Stimulated activated CD8-positive, alpha-beta memory T cell treated with anti-CD3 and anti-CD28 coated beads, Interleukin-2, amount 100 ng/mL, for 48 hours (primary cell): ENCODE measurements at places on chromosomes 3 and 15.
A peak's percentile ranks its signal among the peaks of the same experiment; 100 is the strongest.

GRCh38 chr3:119364401-119364800 lies 70.2 kb downstream of the ARHGAP31 start:
- DNase-seq: no peak

DNA sequence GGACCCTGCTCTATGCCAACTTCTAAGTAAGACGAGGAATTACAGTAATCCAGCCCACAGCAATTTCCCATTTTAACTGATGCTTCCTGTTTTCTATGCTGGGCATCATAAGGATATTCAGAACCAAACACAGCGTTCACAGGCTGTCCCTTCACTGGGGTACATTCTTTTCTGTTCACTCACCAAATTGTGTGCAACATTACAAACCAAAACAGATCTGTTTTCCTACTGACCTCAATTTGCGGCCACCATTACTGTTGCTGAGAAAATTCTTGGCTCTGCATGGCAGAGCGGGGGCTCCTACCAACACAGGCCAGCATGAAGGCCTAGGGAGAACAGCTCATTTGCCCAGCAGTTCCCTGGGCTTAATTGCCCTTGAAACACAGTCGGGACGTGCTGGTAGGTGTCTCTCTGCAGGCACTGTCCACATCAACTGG lies 76.5 kb downstream of the MYO1E start:
- DNase-seq: no peak

- DNase-seq: no peak
Measured at GRCh38 chr3:58119186-58119585, 91.6 kb downstream of the DNASE1L3 start.

DNA sequence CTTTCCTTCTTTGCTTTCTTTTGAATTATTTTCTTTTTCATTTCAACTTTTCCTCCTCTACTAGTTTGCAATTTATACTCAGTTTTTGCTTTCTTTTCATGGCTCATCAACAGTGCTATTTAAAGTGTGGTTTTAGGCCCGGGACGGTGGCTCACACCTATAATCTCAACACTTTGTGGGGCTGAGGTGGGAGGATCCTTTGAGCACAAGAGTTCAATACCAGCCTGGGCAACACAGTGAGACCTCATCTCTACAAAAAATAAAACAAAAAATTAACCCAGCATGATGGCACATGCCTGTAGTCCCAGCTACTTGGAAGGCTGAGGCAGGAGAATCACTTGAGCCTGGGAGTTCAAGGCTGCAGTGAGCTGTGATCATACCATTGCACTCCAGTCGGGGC lies 20.4 kb upstream of the DENND4A start:
- no peak for DNase-seq

- DNase-seq: no peak
Measured at GRCh38 chr15:45521596-45522327, 793 bp downstream of the SLC30A4 start.

GRCh38 chr3:4898454-4899313 lies 80.6 kb upstream of the BHLHE40 start:
- DNase-seq: no peak

DNA sequence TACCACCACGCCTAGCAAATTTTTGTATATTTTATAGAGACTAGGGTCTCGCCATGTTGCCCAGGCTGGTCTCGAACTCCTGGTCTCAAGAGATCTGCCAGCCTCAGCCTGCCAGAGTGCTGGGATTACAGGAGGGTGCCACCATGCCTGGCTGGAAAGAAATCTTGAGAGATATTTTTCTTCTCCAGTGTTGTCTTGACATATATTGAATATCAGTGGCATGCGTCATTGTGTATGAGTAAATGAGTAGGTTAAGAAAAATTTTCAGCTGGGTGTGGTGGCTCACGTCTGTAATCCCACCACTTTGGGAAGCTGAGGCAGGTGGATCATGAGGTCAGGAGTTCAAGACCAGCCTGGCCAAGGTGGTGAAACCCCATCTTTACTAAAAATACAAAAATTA lies 3.5 kb upstream of the PIF1 start:
- DNase-seq: no peak

GRCh38 chr15:63379492-63380150 lies 2.0 kb downstream of the CA12 start:
- DNase-seq: no peak

GRCh38 chr15:29139540-29140459 lies 129.8 kb downstream of the NSMCE3 start:
- DNase-seq: peak; percentile 48

DNA sequence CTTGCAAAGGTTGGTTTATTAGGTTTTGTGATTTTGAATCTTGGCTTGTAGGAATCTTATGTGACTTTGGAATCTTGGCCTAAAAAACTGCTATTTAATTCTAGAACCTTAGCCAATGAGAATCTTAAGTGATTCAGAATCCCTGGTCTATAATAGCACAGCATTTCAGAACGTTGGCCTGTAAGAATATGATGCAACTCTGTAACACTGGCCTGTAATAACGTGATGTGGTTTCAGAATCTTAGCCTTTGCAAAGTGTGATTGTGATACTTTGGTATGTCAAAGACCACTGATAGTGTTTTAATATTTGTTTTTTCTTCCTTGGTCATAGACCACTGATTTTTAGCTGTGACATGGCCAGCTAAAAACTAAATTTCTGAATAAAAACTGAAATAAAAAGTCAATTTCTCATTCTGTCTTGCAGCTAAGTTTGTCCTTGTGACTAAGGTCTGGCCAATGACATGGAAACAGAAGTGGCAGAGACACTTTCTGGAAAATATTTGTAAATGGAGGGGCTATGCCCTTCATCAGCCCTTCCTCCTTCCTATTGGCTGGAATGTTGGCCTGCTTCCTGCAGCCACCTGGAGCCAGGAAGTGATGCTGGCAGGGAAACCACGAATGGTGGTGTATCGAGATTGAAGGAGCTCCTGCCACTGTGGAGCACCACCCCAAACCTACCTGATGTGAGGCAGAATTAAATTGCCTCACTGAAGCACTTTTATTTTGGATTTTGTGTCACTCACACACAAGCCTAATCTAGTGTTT lies 42.3 kb upstream of the CORO2B start:
- no peak for DNase-seq

GRCh38 chr3:113271594-113272384 lies 60.4 kb downstream of the BOC start:
- DNase-seq: no peak

GRCh38 chr15:62187910-62188309 lies 22.8 kb upstream of the C2CD4B start:
- DNase-seq: no peak

DNA sequence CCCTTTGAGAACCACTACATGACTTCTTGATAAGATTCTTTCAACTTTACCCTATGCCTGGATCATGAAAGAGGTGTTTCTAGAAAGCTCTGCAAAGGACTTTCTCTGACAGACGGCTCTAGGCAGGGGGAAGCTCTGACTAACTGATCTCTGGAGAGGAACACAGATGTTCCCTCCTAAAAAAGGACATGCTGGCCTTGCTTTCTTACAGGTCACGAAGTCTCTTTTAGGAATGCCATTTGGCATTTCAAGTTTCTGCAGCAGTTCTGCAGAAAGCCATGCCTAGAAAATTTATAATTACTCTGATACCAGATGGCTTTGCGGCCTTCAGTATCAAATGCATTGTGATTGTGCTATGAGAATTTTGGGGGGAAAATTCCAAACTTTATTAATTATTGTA lies 275.4 kb upstream of the CTDSPL start:
- DNase-seq: no peak

- DNase-seq: no peak
Measured at GRCh38 chr3:48688737-48689075, 3.0 kb upstream of the NCKIPSD start.

GRCh38 chr3:55675478-55675877 lies 188.4 kb upstream of the WNT5A start:
- DNase-seq: no peak

- no peak for DNase-seq
Measured at GRCh38 chr3:64935971-64936370, 248.2 kb upstream of the ADAMTS9 start.

DNA sequence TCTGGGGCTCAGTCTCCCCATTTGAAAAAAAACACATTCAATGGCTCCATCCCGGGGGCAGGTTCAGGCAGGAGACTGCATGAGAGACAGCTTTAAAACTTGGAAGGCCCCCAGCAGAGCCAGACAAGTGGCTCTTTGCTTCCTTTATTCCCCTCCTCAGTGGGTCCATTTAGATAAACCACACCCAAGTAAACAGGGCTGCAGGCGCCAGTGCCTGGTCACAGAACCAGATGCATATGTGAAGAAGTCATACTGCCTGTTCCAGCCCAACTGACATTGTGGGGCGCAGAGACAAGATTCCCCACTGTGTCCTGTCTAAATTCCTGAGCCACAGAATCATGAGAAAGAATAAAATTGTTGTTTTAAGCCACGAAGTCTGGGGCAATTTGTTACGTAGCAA lies 9.0 kb downstream of the FBN1 start:
- no peak for DNase-seq

- no peak for DNase-seq
Measured at GRCh38 chr3:76242886-76243753, 457.8 kb upstream of the ZNF717 start.

GRCh38 chr15:66858423-66859207 lies 156.6 kb downstream of the SMAD6 start:
- DNase-seq: no peak

GRCh38 chr3:18730491-18730890 lies 305.4 kb upstream of the SATB1 start:
- DNase-seq: no peak

DNA sequence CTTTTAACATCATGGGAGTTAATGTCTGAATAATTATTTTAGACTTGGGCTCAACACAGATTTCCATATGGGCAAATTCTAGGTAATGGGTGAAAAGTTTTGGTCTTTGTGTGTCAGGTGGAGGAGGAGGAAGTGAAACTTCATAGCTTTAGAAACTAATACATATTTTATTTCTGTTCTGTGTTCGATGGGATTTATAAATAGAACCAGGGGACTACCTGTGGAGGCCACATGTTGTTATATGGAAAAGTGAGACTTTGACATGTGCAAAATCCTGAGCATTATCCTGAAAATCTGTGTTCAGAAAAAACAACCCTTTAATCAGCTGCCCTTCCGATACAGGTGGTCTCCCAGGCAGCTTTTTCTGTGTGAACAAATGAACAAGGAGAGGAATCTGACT lies 209.5 kb downstream of the SOX2 start:
- no peak for DNase-seq

GRCh38 chr3:39000008-39000450 lies 51.7 kb downstream of the SCN11A start:
- no peak for DNase-seq

- no peak for DNase-seq
Measured at GRCh38 chr3:195557322-195557721, 14.2 kb upstream of the PPP1R2 start.

GRCh38 chr15:41855261-41855961 lies 16.8 kb downstream of the PLA2G4B start:
- no peak for DNase-seq

DNA sequence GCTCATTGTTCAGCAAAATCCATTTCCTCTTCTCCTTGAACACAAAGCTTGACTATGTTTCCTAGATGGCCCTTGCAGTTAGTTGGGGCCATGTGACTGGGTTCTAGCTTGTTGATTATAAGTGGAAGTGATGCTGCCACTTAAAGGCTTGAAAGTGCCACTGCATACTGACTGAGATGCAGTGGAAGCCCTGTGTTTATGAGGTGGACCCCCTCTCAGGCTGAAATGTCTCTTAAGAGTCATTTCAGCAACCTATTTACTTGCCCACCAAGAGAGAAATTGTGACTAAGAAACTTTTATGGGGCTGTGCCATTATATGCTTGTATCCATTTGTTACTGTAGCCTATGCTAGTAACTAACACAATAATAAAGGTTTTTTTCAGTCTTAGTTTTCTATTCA lies 8.4 kb upstream of the ANP32A start:
- DNase-seq: no peak

DNA sequence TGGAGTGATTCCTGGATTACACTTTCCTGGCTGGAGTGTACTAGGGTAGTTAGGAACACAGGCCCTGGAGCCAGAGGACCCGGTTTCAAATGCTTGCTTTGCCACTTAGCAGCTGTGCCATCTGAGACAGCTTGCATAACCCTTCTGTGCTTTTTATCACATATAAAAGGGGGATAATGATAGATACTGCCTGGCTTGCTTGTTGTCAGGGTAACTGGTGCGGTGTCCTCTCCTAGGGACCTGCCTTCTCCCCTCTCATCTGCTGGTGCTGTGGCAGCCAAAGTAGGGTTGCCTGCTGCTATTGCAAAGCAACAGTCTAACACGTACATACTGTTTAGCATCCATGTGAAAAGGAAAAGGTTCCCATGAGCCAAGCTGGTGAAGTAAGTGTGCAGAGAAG lies 137.8 kb downstream of the LRTM1 start:
- DNase-seq: no peak

DNA sequence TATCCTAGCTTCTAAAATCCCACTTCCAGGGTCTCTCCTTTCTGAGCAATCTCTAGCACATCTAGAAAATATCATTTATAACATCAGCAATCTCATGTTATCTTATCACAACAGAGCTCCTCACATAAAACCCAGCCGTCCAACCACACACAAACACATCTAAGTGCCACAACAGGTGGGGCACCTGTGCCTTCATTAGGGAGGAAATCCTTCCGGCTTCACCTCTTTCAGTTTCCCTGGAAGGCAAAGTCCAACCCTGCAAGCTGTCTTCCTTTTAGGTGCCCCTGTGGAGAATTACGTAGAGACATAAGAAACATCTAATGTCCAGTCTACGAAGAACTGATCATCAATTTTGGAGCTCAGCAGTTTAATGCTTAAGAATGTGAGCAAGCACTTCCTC lies 1.6 kb downstream of the ZDHHC3 start:
- no peak for DNase-seq

DNA sequence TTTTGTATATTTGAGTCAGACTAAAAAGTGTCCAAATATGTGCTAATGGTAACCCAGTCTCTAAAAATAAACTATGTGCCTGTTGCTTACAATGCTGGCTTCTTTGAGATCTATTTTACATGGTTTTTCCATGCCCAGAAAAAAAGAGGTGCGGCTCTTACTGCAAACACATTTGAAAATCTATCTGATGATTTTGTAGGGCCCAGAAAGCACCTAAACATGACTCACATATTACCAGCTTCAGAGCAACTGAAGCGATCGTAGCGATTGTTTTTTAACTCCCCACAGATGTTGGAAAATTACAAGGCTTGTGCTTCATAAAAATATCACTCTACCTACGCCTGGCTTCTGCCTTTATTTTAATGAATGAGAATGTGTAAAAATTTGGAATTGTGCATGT lies 53.5 kb downstream of the SUCNR1 start:
- DNase-seq: no peak

GRCh38 chr3:56219894-56220805 lies 248.1 kb downstream of the ERC2 start:
- no peak for DNase-seq

- DNase-seq: no peak
Measured at GRCh38 chr15:93088200-93088980, 621 bp downstream of the RGMA start.
